ENCODE measurements at places on chromosomes 6 and 20.

- no peak for DNase-seq
These were observed 243.1 kb downstream of the LRFN2 start for GRCh38 chr6:40343877-40344565.

DNA sequence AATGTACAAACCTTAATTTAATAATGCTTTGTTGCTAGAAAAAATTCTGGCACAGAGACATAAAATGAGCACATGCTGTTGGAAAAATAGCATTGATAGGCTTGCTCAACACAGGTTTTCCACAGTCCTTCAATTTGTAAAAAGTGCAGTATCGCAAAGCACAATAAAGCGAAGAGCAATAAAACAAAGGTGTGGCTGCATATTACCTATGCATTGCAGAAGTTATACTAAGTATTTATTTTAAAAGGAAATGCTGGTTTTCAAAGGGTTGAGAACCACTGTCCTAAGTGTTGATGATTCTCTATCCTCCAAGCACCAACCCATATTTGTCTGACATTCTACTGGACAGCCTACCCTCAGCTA, 54.1 kb upstream of the CAP2 start:
- no peak for DNase-seq

DNA sequence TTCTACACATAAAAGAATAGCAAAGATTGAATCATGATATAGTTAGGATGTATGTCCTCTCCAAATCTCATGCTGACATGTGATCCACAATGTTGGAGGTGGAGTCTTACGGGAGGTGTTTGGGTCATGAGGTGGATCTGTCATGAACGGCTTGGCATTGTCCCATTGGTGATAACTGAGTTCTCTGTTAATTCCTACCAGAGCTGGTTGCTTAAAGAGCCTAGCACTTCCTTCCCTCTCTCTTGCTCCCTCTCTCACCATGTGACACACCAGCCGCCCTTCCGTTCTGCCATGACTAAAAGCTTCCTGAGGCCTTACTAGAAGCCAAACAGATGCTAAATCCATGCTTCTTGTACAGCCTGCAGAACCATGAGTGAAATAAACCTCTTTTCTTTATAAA, 8.3 kb downstream of the TNFRSF21 start:
- DNase-seq, result no peak

DNA sequence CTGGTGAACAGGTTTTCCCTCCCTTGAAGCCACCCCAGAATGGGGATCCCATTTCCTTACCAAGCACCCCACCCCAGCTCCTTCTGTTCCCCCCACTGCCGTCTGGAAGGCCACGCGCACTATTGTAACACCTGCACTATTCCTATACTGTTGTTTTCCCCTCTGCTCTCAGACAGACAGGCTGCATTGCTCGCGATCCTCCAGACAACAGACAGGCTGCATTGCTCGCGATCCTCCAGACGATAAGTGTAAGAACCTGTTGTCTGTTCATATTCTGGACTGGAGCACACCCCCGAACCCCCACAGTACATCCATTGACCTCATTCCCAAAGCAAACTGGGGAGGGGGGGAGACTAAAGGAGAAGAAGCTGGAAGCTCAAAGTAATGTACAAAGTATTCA, 72.7 kb downstream of the LY86 start:
- DNase-seq, result no peak

- no peak for DNase-seq
These were observed 396.6 kb upstream of the MAP3K7 start for GRCh38 chr6:90983462-90983861.

DNA sequence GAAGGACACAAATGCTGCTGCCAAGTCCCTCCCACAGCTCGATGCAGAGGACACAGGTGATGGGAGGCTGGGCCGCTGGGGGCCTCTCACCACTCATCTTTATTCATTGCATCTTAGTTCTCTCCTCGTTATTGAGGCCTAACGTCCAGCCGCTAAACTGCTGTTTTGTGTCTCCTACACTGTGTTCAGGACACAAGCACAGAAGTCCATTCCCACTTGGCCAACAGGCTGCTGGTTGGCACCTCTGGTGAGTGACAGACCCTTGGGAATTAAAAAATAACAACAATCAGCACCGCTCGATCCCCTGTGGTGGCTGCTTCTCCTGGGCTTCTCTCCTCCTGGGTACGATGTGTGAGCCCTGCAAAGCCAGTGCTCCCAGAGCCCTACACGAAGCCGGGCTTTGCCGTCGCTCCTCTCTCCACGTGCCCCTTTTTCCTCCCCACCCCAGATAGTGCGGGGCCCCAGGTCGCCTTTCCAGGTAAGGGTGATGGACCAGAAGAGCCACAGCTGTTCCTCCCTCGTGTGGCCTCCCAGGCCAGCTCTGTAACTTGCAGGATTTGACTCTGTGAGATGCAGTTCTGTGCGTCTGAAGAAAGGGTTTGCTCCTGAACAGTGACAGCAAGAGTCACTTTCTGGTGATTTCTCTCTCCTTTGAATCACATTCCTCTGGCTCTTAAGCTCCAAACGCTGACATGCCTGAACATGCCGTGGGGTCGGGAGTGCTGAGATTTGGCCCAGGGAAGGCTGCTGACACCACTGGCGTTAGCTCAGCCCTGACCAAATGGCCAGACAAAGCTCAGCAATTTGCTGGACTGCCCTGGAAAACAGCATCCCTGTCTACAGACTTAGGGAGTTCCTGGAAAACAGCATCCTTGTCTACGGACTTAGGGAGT, 59.3 kb downstream of the DLL1 start:
- no peak for DNase-seq

- DNase-seq, result no peak
These were observed 51.7 kb downstream of the FAM50B start for GRCh38 chr6:3900744-3901336.

DNA sequence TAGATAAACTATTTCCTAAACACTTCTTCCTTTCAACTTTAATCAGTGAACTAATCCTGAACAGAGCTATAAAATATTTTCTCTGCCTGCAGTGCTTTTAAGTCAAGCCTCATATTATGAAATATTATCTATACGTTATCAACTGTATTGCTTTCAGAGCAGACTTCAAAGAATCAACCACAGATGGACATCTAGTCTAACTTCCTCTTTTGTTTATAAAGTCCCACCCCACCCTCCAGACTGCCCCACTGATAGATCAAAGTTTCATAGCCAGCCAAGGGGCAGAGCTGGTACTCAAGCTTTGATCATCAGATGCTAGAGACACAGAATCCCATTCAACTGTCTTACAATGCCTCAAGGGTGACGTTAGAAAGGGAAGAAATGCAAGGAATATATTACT, 308.3 kb downstream of the LAMA2 start:
- no peak for DNase-seq

GRCh38 chr20:53044296-53044695, 72.1 kb downstream of the TSHZ2 start:
- DNase-seq, result no peak

DNA sequence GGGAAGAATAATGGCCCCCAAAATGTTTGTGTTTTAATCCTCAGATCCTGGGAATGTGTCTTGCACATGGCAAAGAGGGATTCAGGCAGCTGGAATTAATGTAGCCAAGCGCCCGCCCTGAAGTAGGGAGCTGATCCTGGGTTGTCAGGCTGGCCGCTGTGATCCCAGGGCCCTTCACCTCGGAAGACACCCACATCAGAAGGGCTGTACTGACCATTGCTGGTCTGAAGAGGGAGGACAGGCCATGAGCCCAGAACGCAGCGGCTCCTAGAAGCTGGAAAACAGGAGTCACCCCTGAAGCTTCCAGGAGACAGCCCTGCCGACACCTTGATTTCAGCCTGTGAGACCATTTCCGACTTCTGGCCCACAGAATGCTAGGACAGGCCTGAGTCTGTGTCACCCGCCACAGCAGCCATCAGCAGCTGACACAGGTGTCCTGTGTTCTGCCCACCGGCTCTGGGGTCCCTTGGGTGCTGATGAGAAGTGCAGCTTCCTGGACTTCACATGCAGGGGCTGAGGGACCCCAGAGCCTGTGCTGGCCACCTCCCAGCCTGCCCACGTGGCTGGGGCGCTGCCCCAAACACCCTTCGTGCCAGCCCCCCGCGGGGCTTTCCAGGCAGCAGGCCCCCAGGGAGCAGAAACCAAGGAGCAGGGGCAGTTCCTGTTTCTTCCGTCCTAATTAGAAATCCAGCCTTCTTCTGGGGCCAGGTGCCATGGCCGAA, 86.3 kb downstream of the ERMARD start:
- DNase-seq, result no peak

DNA sequence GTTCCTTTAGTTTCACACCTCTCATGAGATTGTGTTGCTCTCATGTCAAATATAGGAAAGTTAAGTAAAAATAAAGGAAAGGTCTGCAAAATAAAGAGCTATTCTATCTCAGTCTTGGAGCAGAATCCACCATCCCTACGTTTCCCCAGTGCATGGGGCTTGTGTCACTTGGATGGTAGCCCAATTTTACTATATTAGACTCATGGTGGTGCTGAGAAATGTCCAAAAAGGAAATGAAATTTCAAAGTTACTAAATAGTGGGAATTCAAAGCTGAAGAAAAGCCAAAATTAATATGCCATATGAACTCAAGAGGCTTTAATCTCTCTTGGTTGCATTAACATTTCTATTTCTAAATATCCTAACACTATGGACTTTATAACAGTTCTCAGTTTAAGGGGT, 1283.3 kb upstream of the GJE1 start:
- DNase-seq, result no peak

DNA sequence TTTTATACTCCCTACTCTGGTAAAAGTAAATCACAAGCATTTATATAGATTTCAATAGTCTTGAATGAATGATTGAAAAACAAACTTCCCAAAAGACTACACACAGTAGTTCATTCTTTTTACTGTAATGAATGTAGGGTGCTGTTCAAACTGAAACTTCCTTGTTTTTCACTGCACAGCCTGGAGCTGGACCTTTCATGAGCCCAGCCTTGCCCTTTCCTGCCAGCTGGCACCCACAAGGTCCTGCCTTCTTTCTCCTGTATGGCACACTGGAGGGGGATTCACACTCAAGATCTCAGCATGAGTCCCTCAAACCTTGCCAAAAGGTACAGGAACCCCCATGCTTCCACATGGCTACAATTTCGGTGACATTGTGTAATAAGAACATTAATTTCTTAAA, 50.9 kb downstream of the COL12A1 start:
- no peak for DNase-seq

DNA sequence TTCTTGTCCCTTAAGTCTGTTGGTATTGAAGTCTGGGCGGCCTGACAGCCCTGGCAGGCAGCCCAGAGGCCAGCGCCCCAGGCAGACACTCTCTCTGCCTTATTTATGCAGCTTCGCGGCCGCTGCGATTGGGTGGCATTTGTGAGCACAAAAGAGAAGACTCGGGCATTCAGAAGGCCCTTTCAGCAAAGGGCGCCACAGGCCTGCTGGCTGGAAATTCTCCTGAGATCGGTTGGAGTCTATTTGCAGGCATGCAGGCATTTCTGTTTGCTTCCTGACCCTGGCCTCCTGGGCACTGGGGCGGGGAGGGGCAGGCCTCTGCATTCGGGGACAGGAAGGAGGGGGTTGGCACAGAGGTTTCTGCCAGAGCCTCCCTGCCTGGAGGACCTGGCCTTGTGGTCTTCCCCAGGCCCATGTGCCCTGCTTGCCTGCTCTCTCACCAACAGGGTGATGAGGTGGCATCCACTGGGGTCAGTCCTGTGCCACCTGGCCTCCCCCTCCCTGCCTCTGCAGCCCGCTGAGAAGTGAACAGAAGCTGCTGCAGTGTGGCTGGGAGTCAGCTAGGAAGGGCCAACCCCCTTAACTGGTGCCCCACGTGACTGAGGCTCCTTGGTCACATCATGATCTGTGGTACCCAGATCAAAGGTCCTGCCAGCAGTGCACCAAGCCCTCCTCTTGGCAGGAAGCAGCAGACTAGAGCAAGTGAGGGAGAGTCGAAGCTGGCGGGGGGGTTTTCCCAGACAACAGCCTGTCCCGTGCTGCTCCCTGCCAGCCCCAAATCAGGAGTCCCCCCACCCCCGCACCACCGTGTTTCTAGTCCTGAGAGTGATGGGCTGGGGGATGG, 16.6 kb upstream of the CCDC167 start:
- DNase-seq, result peak; percentile 87

DNA sequence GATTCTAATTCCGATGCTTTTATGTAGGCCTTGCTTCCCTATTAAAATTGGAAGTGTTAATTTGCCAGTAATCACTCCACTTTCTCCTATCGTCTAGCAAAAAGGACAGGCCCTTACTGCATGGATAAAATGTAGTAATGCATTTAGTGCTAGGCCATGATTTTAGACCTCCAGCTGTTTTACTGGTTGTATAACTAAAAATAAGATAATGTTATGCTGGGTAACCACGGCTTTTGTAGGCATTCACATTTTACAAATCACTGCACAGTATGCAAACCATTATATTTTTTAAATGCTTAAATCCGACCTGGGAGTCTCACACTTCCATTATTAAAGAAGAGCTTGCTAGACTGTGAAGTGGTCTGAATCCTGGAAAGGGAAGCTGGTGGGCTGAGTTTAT, 179.5 kb downstream of the TFAP2A start:
- DNase-seq, result no peak

- DNase-seq, result no peak
These were observed 109.9 kb downstream of the POPDC3 start for GRCh38 chr6:105069821-105070445.

- no peak for DNase-seq
These were observed 79.0 kb upstream of the EEF1E1 start for GRCh38 chr6:8181160-8181881.

Measured in activated gamma-delta T cell treated with anti-CD3 and anti-CD28 coated beads, Interleukin-2, amount 50 U/mL, for 16 hours (primary cell).